ENCODE measurements at places on chromosomes 5 and 9.

DNA sequence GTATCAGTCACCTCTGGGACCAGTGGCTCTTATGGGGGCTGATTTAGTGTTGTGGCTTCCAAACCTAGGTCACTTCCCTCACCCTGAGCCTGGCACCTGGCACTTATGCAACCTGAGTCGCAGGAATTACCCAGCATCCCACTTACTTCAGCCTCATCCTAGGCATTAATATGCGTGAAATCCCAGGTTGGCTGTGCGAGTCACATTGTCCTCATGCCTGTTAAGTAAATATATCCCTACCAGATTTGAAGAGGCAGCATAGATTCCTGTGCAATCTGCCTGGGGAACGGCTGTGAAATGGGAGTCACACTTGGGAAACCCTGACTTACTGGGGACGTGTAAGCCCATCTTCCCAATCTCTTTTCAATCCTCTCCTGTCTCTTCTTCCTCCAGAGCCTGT, 42.7 kb upstream of the AKNA start:
- no peak for DNase-seq

- peak; percentile 74 for DNase-seq
These were observed 52.8 kb downstream of the CAST start for GRCh38 chr5:96714951-96715451.

DNA sequence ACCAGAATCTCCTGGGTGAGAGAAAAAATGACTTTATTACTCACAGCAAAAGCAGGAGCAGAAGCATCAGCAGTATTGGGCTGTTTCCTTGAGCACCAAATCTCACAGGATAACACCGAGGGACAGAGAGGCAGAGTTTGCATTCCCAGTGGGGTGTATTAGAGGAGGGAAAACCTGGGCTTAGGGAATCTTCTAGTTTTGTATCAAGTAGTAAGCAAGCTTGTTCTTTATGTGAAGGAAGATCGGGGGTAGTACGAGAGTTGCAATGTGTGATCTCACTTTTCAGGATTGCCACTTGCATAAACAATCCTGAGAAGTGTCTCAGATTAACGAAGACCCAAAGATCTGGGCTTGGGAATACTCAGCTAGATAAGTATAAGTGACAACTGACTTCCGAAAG, 1163.0 kb downstream of the TAF11L14 start:
- no peak for DNase-seq

- DNase-seq = no peak
These were observed 6.0 kb upstream of the ZDHHC12 start for GRCh38 chr9:128729766-128730517.

GRCh38 chr5:73419465-73420390, 28.8 kb downstream of the FOXD1 start:
- DNase-seq = no peak

DNA sequence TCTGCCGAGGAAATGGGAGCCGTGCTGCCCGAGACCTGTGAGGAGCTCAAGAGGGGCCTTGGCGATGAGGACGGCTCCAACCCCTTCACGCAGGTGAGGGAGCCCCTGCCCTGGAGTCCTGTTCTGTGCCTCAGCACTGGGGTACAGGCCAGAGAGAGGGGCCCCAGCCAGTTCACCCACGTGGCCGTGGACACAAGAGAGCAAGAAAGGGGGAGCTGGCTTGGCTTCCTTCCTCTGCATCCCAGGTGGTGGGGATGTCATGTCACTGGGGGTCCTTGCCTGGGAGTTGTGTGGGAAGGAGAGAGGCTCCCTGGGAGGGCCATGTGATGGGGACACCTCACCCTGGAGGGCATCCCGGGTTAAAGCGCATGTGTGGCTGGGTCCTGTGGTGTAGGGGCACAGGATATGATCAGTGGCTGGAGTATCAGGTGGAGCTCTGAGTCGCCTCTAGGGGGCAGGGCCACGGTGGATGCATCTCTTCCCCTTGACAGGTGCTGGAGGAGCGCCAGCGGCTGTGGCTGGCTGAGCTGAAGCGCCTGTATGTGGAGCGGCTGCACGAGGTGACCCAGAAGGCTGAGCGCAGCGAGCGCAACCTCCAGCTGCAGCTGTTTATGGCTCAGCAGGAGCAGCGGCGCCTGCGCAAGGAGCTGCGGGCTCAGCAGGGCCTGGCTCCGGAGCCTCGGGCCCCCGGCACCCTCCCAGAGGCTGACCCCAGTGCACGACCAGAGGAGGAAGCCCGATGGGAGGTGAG, 7.5 kb downstream of the N4BP3 start:
- DNase-seq = no peak

DNA sequence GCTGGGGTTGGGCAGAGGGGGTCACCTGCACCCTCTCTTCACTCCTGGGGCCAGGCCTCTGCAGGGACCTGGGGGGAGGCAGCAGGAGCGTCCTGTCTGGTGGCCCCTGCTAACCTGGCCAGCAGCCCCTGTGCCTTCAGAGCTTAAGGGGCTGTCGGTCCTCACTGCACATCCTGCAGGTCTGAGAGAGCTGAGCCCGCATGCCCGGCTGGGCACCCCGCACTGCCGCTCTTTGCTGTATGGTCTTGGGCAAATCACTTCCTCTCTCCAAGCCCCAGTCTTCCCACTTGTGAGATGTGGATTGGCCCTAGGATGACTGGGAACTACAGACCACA, 7.9 kb downstream of the FLT4 start:
- no peak for DNase-seq

- DNase-seq = no peak
These were observed 1485.1 kb downstream of the EFNA5 start for GRCh38 chr5:106185661-106186081.

DNA sequence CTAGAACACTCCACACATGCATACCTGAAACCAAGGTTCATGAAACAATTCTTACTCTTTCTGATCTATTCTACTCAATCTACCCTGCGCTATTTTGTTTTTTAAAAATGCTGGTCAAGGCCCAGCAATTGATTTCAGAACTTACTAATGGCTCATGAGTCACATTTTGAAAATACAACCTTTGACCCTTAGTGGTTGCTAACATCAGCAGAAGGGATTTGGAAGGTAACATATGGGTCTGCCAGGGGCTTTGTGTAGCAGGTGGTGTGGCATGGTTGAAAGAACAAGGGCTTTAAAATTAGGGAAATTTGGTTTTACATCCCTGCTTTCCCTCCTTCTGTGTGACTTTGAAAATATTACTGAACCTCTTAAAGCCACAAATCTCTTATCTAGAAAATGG, 101.4 kb downstream of the ATG10 start:
- no peak for DNase-seq

- no peak for DNase-seq
These were observed 76.1 kb upstream of the SAP30L start for GRCh38 chr5:154369682-154370081.

- no peak for DNase-seq
These were observed 166.4 kb upstream of the RASA1 start for GRCh38 chr5:87101321-87101720.

- DNase-seq = no peak
These were observed 113.1 kb downstream of the KIAA1958 start for GRCh38 chr9:112599732-112600131.

- DNase-seq = no peak
These were observed 458.6 kb downstream of the ZSWIM6 start for GRCh38 chr5:61790678-61791077.

GRCh38 chr5:149581931-149582768, 852 bp downstream of the ARHGEF37 start:
- DNase-seq = no peak

DNA sequence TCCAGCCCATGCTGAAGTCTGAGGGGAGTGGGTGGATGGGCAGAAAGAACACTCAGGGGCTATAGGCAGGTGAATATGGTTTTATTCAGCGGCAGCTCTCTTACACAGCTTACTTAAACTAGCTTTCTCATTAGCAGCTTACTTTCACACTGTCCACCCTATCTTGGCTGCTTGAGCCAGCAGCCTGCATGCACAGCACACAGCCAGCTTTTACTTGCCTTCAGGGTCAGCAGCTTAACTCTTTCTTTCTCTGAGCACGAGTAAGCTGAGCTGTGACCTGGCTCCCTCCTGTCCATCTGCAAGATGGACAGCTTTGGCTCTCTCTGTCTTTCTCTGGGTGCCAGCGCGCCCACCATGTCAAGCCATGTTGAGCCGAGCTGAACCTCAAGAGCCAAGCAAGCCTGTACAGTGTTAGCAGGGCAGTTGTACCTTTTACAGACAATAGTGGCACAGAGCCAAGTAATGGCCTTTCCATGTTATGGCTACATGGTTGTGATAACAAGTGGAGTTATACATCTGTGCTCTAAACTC, 1054.9 kb downstream of the PTPRD start:
- DNase-seq = no peak

DNA sequence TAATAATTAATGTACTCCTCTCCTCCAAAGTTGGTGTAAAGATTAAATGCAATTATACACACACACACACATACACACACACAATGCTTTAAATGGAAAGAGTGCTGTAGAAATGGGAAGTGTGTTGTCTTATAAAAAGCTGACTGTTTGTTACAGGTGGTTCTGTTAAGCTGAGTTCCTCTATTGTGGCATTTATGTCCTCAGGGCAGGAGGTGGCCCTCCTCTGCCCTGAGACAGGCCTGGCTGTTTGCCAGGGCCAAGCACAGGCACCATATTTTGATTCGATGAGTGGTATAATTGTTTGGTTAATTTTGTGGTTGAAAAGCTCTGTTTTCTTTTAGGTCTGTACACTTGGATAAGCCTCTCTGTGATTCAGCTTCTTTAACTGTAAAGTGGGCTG, 573.9 kb downstream of the KIF4B start:
- DNase-seq = no peak

GRCh38 chr5:1110307-1111240, 1.3 kb downstream of the SLC12A7 start:
- DNase-seq = no peak

- no peak for DNase-seq
These were observed 76.8 kb downstream of the STK10 start for GRCh38 chr5:172110921-172111851.

DNA sequence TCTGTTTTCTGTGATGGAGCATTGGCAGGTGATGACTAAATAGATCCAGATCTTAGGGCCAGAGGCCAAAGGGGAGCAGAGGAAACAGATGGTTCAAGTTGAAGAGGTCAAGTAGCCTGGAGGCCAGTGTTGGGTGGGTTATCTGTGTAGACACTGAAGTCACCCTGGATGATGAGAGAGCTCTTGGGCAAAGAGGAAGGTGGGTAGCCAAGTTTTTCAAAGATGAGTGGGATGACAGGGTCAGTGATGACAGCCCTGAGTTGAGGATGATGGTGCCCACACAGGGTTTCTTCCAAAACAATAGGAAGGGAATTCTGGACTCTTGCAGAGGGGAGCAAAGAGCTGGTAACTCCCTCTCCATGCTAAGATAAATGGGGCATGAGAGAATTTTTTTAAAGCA, 76.6 kb downstream of the CD180 start:
- DNase-seq = no peak

GRCh38 chr5:17425385-17426070, 72.5 kb upstream of the TAF11L2 start:
- DNase-seq = no peak

DNA sequence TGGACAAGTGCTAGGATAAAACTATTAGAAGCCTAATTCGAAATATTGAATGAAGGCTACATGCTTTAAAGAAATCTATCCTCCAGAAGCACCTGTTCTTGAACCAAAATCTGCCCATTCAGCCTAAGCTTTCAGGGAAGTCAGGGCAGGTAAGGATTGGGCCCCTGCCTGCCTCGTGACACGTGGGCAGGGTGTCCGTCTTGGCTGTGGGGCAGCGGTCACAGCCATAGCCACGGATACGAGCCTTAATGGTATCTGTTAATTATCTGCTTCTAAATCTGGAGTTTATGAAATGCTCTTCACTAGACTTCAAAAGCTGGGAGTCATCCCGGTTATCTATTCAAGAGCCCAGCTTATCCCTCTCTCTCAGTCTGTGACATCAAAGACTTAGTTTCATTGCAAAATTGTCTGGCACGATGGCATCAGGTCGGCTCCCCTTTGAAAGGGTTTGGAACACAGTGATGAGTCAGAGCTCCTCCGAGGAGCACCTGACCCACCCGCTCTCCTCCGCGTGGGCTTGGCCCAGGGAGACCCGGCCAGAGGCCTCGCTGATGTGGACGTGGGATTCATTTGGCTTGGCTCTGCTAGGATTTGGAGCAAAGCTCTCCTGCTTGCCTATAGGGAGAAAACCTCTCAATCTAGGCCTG, 135.9 kb downstream of the MACROH2A1 start:
- no peak for DNase-seq

DNA sequence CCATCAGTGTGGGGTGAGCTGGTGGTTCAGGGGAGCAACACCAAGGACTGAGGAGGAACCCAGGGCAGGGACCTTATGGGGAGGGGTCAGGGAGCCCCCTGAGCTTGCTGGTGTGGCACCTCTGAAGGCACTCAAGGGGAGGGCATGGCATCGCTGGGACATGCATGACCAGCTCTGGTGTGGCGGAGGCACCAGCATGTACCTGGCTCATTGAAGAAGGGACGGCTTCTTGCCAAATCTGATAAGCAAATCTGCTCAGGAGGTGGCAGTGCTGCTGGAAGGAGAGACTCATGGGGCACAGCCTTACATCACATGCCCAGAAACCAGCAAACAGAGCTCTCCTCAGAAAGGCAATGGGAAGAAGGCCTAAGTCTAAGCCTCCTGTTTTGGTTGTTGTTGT, 421.8 kb downstream of the SEMA5A start:
- DNase-seq = no peak

- no peak for DNase-seq
These were observed 6.8 kb downstream of the C9orf43 start for GRCh38 chr9:113417370-113417769.

GRCh38 chr5:8376478-8376877, 507.5 kb downstream of the MTRR start:
- no peak for DNase-seq

DNA sequence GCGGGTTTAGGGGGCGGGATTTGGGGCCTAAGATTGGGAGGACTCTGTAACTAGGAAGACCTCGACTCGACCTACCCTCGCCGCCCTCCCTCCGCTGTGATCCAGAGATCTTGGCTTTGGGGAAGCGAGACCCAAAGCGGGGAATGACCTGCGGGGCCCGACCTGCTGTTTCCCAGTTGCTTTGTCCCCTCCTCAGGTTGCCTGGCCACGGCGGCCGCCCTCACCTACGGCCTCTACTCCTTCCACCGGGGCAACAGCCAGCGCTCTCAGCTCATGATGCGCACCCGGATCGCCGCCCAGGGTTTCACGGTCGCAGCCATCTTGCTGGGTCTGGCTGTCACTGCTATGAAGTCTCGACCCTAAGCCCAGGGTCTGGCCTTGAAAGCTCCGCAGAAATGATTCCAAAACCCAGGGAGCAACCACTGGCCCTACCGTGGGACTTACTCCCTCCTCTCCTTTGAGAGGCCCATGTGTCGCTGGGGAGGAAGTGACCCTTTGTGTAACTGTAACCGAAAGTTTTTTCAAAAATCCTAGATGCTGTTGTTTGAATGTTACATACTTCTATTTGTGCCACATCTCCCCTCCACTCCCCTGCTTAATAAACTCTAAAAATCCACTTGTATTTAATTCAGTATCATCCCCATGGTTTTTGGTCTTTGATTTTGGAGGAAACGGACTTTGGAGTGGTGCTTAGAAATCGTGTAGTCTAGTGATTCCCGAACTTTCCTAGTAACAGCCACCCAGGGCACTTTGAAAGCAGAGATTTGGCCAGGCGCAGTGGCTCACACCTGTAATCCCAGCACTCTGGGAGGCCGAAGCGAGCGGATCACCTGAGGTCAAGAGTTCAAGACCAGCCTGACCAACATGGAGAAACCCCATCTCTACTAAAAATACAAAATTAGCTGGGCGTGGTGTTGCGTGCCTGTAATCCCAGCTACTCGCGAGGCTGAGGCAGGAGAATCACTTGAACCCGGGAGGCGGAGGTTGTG, 878 bp downstream of the HIGD2A start:
- DNase-seq = no peak

GRCh38 chr5:125411744-125412560, 665.5 kb upstream of the ZNF608 start:
- no peak for DNase-seq

- DNase-seq = no peak
These were observed 7.5 kb downstream of the XPA start for GRCh38 chr9:97689401-97690180.

Measured in GM04503 (cell line).